ENCODE measurements at places on chromosomes 1 and 21.

GRCh38 chr1:73401666-73402065, 796.3 kb downstream of the LRRIQ3 start:
- no peak for DNase-seq

DNA sequence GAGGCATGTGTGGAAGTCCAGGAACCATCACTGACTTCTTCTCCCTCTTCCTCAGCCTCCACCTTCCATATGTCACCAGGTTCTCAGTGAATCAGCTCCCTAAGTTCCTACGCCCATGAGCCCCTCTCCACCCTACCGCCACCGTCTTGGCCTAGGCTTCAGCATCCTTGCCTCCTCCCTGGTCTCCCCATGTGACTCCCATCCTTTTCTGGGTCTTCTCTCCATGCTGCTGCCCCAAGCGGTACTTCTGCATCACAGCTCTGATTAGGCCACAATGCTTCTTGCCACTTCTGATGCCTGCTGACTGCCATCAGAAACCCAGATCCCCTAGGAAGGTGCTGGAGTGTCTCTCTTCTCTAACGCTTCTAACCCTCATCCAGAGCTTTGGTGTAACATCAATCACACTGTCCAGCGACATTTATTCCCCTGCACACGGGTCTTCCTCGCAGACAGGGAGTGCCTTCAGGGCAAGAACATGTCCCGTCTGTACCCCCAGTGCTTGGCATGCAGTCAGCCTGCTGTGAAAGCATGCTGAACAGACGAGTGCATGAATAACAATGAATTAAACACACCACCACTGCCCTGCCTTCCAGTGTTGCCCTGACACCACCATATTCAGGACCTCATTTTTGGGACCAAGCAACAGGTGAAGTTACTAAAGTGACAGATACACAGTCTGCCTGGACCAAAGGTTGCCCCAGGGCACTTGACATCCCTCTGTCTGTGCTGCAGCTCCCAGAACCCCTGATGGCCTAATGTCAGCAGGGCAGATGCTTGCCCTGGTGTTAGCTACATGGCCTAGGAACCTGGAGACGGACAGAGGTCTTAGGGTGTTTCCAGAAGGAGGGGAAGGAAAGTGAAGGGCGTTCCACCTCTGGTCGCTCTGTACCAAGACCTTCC, 158.7 kb upstream of the EDN2 start:
- no peak for DNase-seq

- no peak for DNase-seq
These were observed 98.2 kb downstream of the DMRTB1 start for GRCh38 chr1:53557369-53557768.

DNA sequence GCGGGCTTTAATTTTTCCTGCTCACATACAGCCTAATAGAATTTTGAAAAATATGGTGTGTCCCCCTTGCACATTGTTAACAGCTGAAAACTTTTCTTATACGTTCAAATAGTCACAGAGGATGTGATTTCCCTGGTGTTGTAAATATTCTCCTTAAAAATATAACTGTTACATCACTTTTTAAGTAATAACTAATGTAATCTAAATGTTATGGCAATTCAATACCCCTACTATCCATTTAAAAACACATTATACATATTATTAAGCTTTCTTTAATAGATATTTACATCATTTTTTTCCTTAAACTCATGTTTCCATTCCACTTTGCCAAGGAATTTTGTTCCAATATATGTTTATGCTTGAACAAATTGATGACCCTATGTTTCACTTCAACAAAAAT, 85.5 kb upstream of the S1PR1 start:
- no peak for DNase-seq

GRCh38 chr1:83905315-83905907, 93.5 kb downstream of the TTLL7 start:
- DNase-seq, result no peak

DNA sequence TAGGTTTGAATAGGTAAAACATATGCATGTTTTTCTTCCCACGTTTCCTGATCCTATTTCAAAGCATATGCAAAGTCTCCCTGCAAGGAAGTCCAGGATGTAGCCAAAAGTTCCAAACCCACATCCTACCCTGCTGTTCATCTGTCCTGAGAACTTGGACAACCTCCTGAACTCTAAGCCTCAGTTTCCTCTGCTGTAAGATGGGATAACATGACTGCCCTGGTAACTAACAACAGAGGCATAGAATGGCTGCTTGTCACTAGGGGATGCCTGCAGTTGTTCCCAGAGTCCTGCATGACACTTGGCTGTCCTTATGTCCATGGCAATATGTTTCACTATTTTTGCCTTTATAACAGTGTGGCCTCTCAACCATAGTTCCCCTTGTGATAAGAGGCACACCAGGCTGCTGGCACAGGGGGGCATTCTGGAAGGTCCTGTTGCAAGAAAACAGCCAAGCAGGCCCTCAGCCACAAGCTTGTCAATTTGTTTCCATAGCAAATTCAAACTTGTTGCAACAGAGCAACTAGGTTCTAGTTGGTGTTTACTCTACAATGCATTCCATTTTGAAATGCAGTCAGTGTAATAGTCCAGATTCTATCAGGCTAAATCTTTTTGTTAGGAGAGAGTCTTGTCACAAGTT, 1.5 kb upstream of the HDGF start:
- DNase-seq, result no peak

GRCh38 chr1:87867626-87868025, 538.9 kb downstream of the LMO4 start:
- DNase-seq, result no peak

GRCh38 chr1:151266821-151267220, 12.3 kb downstream of the PSMD4 start:
- DNase-seq, result no peak

- no peak for DNase-seq
These were observed 5.7 kb upstream of the MATN1 start for GRCh38 chr1:30728832-30729638.

DNA sequence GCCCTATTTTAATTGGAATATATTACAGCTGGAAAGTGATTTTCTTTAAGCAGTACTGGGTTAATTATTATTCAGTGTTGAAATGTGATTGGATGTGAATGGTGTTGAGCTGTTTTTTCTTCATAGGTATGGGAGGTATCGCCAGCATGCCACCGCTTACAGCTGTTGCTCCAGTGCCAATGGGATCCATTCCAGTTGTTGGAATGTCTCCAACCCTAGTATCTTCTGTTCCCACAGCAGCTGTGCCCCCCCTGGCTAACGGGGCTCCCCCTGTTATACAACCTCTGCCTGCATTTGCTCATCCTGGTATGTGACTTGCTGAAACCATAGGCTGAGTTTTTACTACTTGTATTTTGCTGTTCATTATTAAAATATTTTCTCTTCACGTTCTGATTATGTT, 107.7 kb downstream of the ITSN1 start:
- DNase-seq, result no peak

GRCh38 chr1:61080413-61081143, 1.8 kb upstream of the NFIA start:
- DNase-seq, result no peak

DNA sequence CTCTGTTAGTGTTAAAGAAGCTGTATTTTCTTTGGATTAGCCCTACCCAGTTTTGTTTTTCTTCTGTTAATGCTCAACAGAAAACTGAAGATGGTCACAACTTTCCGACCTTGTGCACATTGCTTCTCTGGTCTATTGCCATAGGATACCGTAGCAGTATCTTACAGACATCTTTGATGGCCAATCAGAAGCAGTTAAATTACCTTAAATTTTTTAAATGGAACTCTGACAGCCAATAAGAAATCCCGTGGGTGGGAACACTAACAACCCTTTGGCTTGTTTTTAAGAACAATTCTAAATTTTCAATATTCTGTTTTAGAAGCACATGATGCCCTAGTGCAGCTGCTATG, 17.2 kb downstream of the NFYC start:
- no peak for DNase-seq

DNA sequence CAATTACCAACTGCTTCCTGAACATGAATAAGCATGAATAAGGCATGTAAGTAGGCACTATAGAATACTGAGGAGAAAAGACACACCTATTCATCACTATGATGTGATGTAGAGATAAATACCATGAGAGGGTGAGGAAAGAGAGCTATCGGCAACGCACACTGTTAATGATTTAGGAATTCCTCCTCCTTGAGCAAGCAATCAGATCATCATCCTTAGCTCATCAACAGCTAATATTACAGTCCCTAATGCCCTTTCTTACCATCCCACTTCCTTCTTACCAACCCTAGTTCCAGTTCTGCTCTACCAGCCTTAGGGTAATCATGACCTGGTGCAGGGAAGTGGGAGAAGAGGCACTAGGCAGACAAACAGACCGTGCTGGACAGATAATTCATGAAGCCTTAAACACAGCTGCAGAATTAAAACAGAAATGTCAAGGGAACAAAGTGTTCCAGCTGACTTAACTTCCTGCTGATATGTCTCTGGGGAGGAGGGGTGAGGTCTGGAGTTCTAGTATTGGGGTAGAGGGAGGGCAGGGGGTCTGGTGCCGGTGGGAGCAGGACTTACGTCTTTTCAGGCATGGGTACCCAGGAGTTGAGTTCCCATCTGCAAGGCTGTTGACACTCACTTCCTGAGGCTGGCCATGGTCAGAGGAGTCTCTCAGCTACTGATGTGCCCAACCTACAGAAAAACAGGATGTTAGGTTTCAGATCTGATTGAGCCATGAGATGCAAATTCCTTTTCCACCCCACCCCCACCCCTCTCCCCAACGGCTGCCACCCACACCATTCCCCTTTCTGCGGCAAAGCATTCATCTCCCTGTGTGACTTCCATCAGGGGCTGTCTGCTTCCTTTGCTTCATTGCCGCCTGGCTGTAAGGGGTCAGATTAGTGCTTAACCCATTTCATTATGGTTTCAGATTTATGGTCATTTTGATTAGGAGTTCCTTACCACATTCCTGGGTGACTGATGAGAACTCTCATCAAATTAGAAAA, 12.6 kb upstream of the RCSD1 start:
- DNase-seq, result no peak

DNA sequence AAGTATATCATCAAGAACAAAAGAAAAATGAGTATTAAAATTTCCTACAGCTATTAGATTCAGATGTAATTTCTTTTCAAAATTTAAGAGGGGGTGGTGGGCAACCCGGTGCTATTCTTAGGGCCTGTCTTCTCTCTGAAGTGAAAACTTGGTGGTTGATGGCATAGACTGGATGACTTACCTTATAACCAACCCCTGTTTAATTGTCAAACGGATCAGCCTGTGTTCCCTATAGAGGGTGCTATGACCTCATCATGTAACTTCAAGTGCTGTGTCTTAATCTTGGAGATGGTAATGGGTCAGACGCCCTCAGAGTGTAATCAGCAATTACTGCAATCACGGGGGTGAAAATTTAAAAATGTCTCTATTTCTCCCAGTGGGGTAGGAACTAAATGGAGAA, 176.2 kb downstream of the PCP4 start:
- no peak for DNase-seq

- DNase-seq, result no peak
These were observed 5.9 kb downstream of the NRIP1 start for GRCh38 chr21:15058854-15059263.

DNA sequence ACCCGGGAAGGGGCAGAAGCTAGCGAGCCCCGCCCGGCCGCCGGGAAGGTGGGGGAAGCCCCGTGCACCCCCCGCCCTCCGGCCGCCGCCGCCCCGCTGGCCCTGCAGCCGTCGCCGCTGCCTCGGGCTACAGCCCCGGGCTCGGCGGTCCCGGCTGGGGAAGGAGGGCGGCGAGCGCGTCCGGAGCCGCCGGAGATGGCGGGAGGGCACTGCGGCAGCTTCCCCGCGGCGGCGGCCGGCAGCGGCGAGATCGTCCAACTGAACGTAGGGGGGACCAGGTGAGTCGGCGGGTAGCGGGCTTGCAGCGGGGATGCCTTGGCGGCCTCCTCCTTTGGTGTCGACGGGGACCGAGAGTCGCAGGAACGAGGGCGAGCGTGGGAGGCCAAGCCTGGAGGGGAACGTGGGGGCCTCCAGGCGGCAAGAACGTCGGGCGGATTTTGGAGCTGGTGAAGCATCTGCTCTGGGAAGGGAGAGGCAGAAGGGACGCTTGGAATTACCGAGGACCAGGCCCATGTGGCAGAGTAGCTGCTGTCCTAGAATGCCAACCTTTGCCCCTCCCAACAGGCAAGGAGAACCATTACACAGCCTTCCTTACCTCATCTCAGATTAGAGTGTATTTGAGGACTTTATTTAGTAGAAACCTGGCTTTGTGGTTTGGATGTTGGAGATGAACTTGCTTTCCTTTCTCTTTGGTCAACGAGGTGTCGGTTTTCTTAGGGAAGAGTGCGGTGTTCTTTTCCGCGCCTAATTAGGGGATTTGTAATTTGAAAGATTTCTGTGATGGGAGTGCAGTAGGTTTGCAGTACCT, 591 bp downstream of the KCTD3 start:
- no peak for DNase-seq

GRCh38 chr21:27333096-27333495, 366.2 kb upstream of the ADAMTS5 start:
- no peak for DNase-seq

GRCh38 chr21:43021756-43022600, 47.6 kb downstream of the PKNOX1 start:
- DNase-seq, result no peak

- no peak for DNase-seq
These were observed 7.6 kb upstream of the LBR start for GRCh38 chr1:225435487-225435886.

GRCh38 chr1:32773018-32773763, 44.0 kb downstream of the YARS1 start:
- DNase-seq, result peak; percentile 51

DNA sequence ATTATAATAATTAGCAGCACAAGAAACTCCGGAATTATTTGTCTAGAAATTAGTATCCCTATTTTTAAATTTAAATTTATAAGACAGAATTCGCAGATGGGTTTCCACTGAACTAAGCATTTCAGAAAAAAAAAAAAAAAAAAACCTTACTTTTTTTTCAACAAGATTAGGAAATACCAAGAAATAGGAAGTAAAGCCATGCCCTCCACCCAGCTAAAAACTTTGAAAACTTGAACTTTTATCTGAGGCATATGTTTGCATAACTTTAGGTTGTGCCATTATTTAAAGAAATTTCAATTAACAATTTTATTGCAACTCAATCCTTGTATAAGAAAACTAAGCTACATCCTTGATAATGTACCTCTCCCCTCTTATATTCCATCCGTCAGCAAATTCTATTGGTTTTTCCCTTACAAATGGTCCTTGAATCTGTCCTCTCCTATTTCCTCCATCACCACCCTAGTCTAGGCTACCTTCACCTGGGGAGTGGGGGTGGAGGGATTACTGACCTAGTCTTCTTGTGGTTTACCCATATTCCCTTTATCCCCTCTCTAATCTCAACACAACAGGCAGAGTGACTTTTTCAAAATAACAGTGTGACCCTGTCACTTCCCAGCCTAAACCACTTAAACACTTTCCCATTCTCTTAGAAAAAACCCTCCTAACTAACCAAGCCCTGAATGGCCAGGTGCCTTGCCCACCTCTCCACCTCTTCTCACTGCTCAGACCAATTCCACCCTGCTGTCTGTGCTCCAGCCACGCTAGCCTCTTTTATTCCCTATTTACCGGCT, 1.4 kb upstream of the EVI5 start:
- no peak for DNase-seq

DNA sequence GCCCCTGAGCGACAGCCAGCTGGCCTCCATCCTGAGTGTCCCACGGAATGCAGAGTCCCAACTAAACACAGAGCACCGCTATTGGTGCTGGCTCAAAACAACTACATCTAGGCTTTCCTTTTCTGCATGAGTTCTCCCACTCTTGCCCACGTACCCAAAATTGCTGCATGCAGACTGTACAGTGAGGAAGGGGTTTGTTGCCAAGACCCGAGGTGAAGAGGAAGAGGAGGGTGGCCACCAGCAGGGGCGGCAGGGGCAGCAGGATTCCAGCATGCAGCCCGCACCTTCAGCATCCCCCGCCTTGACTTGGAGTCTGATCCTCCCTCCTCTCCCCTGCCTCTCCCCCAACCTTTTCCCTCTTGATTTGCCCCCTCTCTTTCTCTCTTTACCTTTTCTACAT, 8.0 kb downstream of the S100A9 start:
- DNase-seq, result no peak

GRCh38 chr1:3807769-3808168, 11.5 kb upstream of the LRRC47 start:
- no peak for DNase-seq
